ENCODE measurements at places on chromosomes 5 and 9.

- no peak for DNase-seq
Observed at GRCh38 chr5:78041805-78042204, 252.7 kb downstream of the AP3B1 start.

DNA sequence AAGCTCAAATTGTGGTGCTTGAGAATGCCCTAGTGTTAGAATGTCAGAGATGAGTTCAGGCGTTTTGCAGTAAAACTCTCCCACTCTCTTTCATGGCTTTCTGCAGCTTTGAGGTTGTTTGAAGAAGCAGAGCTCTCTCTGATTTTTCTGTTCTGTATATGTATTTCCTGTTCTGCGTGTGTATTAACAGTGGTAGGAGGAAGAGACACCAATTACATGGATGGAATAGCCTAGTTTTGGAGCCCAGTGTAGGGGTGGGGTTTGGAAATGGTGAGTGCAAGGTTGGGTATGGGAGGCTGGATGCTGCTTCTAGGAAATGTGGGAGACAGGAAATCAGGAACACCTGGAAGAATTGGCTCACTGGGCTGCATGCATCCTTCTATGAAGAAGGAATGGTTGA is 12.4 kb downstream of the LARP1 start:
- DNase-seq, result no peak

- no peak for DNase-seq
Observed at GRCh38 chr5:55918087-55919035, 67.2 kb downstream of the IL31RA start.

GRCh38 chr5:53480416-53481158 is at the start of gene FST:
TSS of gene FST (plus strand) at chr5:53480629. CDS start at chr5:53480792, 163 bp downstream.
- no peak for DNase-seq

DNA sequence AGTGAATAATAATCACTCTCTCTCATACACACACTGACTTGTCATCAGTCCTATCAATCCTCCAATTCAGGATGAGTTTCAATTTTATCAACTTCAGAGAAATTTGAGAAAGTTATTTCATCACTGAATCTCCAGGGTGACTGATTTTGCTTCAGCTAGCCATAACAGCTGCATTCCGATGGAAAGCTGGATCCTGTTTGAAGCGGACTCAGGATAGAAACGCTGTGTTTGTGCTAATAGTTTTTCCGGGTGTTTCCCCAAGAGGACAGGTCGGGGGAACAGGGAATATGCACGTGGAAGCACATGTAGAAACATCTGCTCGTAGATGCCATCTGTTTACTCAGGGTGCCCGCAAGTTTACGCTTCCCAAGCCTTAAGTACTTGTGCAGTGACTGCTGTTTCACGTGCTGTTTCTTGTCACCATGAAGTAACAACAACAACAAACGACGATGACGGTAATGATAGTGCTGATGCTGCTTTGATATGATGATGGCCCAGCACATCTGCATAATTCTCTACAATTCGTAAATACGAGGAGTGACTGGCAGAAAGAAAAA is 263.7 kb upstream of the DAPK1 start:
- no peak for DNase-seq

DNA sequence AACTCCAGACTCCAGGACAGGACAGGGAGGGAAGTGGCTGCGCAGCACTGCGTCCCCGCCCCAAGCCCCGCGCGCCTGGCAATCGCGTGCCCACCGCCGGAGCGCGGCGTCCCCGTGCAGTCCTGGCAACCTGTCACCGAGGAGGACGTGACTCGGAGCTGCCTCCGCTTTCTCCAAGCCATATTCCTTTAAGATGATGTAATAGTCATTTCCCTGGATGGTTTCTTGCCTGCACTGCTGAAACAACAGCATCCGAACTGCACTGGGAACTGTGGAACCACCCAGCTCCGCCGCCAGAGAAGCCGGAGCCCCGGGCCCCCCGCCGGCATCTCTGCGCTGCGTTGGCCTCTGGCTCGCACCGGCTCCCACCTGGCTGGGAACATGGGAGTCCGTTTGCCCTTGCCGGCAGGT is 34.5 kb downstream of the KCTD16 start:
- no peak for DNase-seq

DNA sequence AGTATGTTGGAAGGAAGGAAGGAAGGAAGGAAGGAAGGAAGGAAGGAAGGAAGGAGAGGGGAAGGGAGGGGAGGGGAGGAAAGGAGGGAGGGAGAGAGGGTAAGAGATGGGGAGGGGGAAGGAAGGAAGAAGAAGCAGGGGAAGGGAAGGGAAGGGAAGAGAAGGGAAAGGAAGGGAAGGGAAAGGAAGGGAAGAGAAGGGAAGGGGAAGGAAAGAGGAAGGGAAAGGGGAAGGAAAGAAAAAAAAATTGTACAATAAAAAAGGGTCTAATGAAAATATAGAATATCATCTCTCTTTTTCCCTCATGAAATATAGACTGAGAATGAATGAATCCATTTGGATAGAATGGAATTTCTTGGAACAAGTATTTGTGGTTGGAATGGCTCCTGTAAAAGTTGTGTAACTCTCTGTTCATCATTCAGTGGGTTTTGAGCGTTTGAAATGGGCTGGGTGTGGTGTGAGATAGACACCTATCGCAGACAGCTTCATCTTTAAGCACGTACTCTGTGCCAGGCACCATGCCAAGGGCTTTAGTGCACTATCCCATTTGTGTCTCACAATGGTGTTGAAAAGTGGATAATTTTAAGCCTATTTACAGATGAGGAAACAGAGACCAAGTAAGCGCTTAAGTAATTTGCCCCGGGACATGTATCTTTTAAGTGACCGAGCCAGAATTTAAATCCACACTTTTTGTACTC is 11.6 kb upstream of the PAPPA start:
- DNase-seq, result no peak

- no peak for DNase-seq
Observed at GRCh38 chr5:369151-369868, 47.8 kb downstream of the AHRR start.

DNA sequence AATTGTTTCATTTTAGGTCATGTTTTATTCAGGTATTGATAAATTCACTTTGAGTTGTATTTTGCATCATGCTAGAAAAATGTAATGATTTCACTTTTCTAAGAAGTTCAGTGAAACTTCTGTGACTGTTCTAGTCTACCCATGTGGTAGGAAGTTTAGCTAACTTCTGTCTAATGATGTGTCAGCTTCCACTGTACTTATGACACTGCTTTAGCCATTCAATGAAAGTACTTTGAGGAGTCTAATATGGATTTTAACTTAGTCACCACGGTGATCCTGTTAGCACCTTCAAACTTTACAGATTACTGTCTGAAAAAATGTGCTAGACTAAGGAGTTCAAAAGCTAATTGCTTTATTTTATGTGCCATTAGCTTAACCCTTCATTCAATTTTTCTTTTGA is 1510.5 kb upstream of the CDH9 start:
- no peak for DNase-seq

- peak; percentile 96 for DNase-seq
Observed at GRCh38 chr9:110125207-110125751, 82.7 kb downstream of the C9orf152 start.

DNA sequence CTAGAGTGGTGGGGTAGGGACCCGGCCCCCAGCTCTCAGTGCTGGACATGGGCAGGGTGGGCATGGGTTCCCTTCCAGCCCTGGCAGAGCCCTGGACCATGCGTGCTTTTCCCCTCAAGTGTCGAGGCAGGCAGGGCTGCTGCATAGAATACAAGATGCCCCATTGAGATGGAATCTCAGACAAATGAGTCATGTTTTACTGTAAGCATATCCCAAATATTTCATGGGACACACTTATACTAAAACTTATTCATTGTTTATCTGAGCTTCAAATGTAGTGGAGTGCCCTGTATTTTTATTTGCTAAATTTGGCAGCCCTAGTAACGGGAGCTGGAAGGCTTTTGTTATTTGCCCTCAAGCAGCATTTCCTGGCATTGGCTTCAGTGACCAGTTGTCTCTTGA is 3.2 kb upstream of the RNU6ATAC start:
- DNase-seq, result peak; percentile 51

DNA sequence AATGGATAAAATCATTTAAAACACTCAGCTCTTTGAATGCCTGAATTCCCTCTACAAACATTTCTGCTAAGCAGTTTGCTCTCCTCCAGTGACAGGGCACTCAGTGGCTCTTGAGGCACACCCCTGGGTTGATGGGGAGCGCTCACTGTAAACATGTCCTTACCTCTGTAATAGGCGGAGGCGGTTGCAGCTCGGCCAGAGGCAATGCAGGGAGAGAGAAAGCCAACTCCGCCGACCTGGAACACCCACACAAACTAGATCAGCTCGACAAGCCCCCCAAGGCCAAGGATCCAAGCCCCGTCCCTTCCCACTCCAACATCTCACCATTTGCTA is 329 bp downstream of the CDC23 start:
- DNase-seq, result no peak

DNA sequence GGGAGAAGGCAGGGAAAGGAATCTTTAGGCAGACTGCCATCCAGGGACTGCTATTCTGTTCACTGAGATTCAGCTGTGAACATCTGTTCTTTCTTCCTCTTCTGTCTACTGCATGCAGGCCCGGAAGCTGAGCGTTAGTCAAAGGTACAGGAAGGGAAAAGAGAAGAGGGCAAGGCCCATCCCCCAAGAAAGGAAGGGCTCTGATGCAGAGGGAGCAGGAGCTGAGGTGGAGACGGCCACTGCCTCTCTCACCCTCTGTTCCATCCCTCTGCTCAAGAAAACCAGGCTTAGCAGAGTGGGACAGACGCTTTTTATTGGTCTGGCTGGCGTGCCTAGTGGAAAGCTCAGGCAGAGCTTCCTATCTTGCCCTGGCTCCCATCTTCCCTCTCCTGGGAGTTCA is 57.6 kb downstream of the PFDN1 start:
- DNase-seq, result no peak

GRCh38 chr5:116507941-116508655 is 66.5 kb downstream of the SEMA6A start:
- DNase-seq, result no peak

- no peak for DNase-seq
Observed at GRCh38 chr5:170854566-170854965, 7.3 kb upstream of the RANBP17 start.

GRCh38 chr5:69006030-69006429 is 87.8 kb upstream of the SLC30A5 start:
- DNase-seq, result no peak

DNA sequence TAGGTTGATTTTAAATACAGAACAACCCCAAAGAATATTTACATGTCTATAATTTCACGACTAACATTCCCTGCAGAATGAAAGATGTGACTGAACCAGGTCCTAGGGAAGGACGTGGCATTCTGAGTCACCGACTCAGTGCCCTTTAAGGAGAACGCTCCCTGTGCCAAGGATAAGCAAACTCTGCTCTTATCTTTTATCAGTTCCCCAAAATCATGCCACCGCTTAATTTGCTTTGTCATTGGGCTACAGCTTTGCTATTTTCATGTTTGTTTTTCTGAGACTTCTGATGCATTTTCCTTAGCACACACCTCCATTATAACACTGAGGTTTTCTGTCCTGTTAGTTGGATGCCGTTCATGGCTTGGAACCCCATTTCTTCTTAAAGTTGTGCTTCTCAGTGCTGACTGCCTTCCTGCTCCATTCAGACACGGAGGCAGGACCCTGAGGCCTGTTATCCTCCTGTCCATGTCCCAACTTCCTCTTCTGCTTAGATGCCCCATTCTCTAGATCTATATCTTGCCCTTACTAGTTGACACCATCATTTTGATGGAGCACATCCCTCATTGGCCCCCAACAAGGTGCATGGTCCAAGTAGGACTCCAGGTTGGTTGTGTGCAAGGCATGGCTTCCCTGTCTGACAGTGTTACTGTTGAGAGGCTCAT is 11.2 kb upstream of the SEMA4D start:
- no peak for DNase-seq

DNA sequence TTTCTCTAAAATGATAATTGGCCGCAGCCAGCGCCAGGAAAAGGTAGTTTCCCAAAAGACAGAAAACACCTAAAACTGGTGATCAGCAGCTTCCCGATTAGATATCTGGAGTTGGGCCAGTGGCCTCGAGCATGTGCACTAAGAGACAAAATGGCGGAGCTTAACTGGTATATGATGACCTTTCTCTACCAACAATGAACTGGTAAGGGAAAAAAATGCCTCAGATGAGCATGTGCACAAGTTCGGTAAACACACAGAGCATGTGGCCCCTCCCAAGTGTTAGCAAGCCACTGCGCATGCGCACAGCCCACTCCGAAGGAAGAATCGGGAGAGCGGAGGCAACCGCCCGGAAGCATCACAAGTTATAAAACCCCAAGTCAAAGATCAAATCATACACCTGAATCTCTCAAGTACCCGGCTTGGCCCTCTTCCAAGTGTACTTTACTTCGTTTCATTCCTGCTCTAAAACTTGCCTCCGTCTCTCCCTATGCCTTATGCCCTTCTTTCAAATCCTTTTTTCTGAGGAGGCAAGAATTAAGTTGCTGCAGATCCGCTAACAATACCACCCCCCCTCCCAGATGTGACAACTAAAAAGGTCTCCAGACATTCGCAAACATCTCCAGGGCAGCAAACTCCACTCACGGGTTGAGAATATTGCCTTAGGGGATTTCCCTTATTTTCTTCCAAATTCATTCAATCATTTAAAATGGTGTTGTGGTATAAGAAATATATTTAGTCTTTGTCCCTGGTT is 15.0 kb upstream of the PTBP3 start:
- no peak for DNase-seq

- DNase-seq, result no peak
Observed at GRCh38 chr5:135030956-135031812, 2.8 kb downstream of the PITX1 start.

DNA sequence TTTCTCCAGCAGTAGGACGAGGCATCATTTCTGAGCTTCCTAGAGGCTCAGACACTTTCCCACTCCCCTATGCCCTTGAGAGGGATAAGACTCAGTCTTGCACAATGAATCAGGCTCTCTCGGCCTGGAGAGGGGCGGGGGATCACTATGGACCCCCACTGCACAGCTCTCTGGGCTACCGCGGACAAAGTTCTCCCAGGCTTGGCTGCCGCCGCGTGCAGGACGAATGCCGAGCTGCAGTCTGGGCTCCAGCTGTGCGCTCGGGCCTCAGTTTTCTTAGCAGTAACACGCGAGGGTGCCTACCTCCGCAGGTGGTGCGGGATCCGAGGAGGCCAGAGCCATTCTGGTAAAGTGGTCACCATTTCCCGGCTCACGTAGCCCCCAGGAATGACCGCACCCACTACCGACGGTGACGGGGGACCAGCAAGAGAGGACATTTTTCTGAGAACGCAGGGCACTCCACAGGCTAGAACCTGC is 3.4 kb upstream of the MYORG start:
- no peak for DNase-seq

DNA sequence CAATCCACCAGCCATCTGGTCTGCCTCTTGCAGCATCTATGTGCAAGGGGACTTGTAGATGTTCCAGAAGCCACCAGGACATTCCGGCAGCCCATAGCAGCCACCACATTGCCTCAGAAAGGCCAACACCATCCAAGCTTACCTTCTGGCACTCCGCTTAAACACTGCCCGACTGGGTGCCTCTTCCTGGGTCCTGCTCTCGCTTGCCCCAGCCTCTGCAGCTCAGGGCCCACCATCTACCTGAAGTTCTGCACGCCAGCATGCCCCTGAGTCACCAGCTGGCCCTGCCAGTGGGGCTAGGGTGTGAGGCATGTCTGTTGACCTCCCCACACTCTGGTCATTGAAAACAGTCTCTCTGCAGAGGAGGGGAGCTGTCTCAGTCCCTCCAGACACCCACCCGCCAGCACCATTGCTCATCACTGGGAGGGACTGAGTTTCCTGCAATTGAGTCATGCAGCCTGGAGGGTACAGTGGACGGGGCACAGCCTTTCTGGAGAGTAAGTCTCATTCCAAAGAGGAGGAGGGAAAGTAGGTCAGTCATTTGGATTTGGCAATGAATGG is 16.9 kb upstream of the COL5A1 start:
- peak; percentile 86 for DNase-seq

Measured in BJ (cell line).